ENCODE measurements at places on chromosomes 6 and 20.
A peak's percentile ranks its signal among the peaks of the same experiment; 100 is the strongest.

DNA sequence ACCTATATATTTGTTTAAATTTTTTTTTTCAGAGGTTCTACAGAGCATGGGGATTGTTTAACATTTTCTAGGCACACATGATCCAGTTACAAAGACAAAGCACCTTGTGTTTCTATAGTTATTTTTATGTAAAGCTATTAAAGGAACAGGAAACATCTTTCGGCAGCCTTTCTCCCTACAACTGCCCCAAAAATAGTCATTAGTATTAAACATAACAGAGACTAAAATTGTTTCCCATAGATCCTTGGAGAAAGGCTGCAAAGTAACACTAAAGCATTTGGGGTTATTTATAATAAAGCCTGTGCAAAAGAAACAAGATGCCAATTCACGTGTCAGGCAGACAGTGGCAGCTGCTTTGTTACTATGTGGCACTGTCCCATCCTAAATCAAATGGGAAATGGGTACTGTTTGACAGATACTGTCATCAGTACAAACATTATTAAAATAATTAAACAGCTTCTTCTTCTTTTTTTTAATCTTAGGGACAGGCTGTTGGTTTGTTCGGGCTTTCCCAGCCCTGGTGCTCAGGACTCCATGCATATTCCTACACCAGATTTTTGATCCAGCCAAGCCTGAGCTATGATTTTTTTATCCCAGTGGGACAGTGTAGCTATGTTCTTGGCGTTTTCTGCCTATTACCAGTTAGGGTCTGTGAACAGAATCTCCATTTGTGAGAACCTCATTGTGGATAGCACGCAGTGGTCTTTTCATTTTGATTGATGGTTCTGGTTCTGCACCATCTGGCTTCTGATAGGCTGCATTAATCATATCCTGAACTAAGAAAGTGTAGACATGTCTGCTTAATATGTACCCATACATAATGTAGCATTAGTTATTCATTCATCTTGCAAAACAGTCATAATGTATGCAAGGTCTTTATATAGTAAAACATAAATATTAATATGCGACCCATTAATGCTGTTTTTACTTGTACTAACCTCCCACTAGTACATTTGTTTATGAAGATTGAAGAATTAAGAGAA, 460.4 kb upstream of the SOX4 start:
- peak; percentile 48 for DNase-seq

- no peak for DNase-seq
Measured at GRCh38 chr6:11969092-11969491, 43.0 kb upstream of the HIVEP1 start.

GRCh38 chr6:159044899-159045727, at the start of gene TAGAP:
Gene TAGAP, minus strand, starts transcription at chr6:159044991. Its CDS starts 845 bp downstream, at chr6:159044146.
- DNase-seq = no peak

GRCh38 chr6:121382467-121383121, 48.3 kb upstream of the TBC1D32 start:
- DNase-seq = no peak

GRCh38 chr6:146803601-146804000, 204.8 kb downstream of the ADGB start:
- no peak for DNase-seq

- DNase-seq = no peak
Measured at GRCh38 chr6:5832668-5833067, 174.1 kb downstream of the NRN1 start.

- no peak for DNase-seq
Measured at GRCh38 chr20:49676581-49677291, 36.9 kb downstream of the B4GALT5 start.

GRCh38 chr6:30500421-30501355, 11.4 kb downstream of the HLA-E start:
- DNase-seq = no peak

DNA sequence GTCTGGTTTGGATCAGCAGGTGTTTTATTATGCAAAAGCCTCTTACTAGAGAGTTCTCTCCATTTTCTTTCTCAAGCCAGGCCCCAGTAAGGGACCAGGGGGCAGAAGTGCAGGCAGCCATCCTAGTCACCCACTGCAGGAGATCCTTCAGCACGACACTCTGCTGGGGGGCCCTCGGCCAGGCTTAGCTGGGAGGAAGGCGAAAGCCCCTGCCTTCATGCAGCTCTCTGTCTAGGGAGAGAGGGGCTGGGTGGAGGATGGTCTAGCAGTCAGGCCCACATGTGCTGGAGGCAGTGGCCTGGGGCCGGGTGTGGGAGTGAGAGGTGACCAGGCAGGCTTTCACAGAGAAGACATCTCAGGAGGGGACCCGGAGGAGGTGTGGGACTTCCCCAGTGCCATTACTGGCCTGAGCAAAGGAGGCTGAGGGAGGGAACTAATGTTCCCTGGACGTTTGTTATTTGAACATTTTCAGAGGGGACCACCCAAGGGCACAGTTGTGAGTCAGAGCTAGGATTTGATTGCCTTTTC, 33.5 kb upstream of the VSTM2L start:
- DNase-seq = no peak

DNA sequence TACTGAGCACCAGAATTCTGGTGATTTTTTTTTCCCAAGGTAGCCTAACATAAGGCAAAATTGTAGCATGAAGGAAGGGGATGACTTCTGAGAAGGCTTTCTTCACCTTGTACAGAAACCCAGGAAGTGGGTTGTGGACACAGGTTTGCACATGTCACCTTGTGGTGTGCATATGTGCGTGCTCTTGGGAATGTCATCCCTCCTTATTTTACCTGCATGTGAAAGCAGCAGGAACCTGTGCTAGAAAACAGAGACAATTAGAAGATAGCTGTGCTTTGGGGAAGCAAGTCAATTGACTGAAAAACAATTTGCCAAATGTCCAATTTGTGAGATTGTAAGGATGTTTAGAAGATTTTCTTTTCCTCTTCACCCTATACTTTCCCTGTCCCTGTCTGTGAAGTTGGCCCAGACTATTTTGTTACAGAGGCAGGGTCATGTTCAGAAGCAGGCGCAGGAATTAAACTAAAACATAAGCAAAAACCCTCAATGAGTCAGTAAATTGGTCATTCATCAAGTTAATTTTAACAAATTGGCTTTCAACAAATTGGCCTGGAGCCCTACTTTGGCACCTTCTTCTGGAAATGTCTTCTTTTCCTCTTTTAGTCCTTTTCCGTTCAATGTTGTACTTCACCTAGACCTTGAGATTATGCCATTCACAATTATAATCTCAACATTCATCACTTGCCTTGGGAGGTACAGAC, 261.2 kb downstream of the ADGB start:
- DNase-seq = no peak

DNA sequence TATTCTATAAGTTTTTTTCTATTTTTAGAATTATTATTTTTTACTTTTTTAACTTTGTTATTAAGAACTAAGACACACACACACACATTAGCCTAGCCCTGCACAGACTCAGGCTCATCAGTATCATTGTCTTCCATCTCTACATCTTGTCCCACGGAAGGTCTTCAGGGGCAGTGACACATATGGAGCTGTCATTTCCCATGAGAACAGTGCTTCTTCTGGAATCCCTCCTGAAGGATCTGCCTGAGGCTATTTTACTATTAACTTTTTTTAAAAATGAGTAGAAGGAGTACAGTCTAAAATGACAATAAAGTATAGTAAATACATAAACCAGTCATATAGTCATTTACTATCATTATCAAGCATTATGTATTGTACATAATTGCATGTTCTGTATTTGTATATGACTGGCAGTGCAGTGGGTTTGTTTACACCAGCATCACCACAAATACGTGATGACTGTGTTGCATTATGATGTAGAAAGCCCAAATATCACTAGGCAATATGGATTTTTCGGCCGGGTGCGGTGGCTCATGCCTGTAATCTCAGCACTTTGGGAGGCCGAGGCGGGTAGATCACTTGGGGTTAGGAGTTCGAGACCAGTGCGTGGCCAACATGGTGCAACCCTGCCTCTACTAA, 57.9 kb downstream of the HIVEP1 start:
- DNase-seq = no peak

GRCh38 chr6:121800047-121800446, 364.6 kb downstream of the GJA1 start:
- DNase-seq = no peak

Data from D341Med (cell line).